ENCODE measurements at places on chromosomes 2 and 18.

- no peak for DNase-seq
Measured at GRCh38 chr2:33589444-33589843, 9.7 kb downstream of the FAM98A start.

DNA sequence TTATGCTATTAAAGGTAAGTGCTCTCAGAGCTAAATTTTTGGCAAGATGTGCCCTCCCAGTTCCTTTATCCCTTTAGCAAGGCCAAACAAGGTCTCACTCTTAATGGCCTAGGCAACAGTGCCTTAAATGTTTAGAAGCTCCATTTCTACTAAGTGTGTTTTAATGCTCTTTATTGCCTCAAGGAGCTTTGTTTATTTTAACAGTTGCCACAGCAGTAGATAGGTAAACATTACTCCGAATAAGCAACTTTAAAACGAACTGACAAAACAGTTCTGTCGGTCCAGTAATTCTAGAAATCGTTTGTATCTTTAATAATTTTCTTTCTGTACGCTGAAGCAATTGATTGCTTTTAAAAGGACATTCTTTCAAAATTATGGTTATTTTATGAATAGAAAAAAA is 74.5 kb downstream of the PIEZO2 start:
- DNase-seq, result peak; percentile 3

DNA sequence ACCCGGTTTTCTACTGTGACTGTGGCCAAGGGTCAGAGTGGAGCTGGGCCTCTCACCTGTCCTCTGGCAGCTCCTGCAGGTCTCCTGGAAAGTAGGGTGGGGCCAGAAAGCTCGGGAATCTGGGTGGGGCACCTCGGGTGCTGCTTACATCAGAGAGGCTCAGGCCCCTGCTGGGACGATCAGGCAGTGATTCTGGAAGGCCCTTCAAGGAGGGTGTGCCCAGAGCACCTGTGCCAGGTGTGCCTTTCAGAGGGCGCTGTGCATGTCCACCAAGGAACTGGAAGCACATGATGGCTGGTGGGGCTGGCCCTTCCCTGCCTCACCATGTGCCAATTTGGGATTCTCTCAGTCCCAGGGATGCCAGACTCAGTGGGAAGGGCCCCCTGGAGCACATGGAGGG is 44.0 kb downstream of the ATP6V1C2 start:
- DNase-seq, result no peak

- DNase-seq, result no peak
Measured at GRCh38 chr2:46679761-46680160, 200.4 kb downstream of the TMEM247 start.

- DNase-seq, result no peak
Measured at GRCh38 chr18:36315736-36316135, 18.2 kb downstream of the FHOD3 start.

- DNase-seq, result no peak
Measured at GRCh38 chr2:42425697-42426096, 64.7 kb upstream of the COX7A2L start.

DNA sequence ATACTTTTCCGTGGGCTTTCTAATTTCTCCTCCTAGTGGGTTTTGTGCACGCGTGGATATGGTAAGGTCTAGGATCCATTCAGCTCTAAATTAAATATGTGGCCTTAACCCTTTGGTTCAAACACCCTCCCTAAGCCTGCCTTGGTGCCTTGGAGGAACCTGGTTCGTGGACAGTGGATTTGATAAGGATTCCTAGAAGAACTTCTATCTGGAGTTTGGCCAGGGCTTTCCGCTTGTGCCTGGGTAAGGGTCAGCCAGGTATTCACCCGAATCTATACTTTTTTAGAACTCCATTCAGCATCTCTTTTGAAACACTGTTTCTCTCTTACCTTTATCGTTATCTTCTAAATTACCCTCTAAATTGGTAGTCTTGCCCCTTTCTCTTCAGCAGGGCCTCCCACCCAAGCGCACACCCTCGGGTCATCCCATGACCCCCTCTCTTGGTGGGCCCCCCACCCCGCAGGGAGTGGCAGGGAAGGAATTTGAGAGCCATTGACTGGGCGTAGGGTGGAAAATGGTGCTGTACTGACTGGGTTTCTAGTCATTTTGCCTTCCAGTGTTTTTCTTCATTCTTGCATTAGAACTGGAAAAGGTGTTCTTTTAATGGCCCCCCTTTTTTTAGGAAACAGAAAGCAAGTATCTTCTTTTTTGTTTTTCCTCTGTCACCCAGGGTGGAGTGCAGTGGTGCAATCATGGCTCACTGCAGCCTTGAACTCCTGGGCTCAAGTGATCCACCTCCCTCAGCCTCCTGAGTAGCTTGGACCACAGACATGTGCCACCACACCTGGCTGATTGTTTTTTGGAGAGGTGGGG is 1.8 kb downstream of the SOCS6 start:
- DNase-seq, result no peak

DNA sequence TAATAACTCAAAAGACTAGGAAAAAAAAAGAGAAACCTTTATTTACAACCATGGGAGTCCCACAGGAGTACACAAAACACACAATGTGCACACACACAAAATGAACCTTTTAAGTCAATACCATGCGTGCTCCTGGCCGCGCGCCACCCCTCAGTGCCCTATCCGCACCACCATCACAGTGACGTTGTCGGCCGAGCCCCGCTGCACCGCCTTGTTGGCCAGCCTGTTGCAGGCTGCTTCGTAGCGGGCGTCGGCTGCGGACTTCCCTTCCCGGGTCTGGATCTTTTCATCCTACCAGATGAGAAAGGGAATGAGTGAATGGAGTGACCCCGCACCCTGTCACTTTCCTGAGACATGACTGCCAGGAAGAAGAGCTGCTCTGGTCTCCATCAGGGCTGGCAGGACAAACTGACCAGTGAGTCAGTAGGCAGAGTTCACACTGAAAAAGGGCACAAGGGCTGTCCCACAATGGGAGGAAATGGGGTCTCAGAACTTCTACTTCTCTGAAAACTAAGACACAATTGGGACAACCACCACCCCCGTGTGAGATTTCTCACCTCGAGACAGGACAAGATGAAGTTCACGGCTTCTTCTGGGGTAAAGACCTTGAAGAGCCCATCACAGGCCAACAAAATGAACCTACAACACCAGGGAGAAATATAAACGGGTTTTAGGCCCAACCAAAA is 11.8 kb downstream of the ERFE start:
- no peak for DNase-seq

DNA sequence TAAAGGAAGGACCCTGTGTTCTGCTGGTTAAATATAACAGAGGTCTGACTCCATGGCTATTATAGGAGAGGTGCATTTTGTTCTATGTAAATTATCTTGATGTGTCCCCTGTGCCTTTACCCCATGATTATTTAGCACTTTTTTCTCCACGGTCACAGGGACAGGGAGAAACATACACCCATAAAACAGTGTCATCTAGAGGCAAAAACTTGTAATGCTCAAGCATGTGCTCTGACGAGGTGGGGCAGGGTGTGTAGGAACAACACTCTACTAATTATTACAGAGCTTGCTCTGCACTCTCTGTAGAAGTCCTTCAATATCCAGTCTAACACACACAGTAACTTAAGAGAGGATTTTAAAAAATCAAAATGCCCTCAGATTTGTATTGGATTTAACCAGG is 187.9 kb downstream of the NEDD4L start:
- no peak for DNase-seq

- DNase-seq, result no peak
Measured at GRCh38 chr2:11305338-11305737, 39.1 kb downstream of the ROCK2 start.

GRCh38 chr2:32262105-32262504 is 2.6 kb downstream of the NLRC4 start:
- no peak for DNase-seq

DNA sequence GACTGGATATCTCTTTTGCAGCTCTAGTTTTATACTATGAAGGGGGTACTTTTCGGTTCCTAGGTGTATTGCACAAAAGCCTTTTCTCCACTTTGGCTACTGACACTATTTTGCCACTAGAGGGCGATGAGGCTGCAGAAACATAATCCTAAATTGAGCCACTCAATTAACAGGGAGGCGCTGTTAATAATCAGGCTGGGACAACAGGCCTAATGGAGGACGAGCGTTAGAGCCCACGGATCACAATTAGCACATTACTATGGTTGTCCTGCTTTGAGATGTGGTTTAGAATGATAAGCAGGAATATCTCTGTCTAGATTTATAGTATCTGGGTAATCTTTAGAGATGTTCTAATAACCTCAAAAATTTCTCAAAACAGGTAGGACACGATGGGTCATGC is 62.2 kb upstream of the PMAIP1 start:
- DNase-seq, result peak; percentile 80

DNA sequence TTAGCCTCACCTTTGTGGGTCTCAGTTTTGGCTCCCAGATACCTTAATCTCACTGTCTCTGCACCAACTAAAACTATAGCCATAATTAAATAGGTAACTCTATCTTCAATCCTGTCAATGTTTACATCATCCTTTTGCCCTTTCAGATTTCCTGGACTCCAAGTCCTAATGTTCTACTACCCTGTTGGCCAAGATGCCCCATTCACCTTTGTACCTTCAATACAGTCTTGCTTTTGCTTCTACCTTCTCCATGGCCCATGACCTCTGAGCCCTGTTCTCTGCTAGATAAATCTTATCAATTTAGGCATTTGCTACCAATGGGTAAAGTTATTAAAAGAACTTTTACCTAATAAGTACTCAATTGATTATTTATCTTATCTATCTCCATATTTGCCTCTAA is 635.5 kb downstream of the ARHGAP15 start:
- DNase-seq, result no peak

DNA sequence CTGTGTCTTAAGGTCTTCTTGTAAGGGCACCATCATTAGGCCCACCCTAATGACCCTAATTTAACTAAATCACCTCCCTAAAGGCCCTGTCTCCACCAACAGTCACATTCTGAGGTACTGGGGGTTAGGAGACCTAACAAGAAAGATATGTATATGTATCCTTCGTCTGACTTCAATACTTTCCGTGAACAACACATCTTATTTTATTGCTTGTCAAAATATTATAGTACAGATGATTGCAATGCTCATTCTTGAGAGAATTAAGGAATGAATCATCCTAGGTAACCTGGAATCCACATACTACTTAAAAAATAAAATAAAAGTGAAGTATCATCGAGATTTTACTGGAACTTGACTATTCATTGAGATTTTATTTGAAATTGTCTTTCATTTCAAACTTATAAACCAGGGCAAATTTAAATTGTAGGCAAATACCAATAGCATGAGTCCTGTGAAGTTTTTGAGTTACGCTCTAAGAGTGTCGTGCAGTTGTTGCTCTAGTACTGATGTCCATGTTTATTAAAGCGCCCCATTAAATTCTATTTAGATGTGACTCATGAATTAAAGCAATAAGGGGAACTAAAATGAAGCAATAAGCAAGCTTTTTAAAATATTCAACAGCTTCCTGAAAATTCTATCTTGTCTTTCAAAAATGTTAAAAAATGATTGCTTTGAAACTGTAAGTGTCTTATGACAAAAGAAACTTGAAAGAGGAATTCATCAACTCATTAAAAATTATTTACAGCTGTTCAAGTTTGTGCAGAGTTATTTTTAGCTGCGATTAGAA is 40.0 kb downstream of the CCDC102B start:
- no peak for DNase-seq

- no peak for DNase-seq
Measured at GRCh38 chr2:105537920-105538319, 139.1 kb upstream of the FHL2 start.

DNA sequence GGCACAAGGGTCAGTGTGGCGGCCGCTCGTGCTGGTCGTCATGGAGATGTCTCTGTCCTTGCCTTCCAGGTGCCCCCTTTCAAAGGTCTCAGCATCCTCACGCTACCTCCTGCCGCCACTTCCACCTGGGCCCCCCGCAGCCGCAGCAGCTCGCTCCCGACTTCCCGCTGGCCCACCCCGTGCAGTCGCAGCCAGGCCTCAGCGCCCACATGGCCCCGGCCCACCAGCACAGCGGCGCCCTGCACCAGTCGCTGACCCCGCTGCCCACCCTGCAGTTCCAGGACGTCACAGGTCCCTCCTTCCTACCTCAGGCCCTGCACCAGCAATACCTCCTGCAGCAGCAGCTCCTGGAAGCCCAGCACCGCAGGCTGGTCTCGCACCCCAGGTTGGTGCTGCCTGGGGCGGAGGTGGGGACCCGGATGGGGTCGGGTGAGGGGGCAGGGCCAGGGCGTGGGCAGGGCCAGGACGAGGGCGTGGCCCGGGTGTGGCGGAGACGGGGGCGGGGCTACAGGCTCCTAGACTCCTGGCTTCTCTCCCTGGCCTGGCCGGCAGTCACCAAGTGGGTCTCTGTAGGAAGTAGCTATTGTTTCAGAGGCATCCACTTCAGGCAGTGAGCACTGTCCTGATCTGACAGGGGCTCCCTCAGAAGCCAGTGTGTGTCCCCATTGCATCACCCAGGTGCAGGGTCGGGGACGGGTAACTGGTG is 223.7 kb downstream of the LOXHD1 start:
- no peak for DNase-seq

DNA sequence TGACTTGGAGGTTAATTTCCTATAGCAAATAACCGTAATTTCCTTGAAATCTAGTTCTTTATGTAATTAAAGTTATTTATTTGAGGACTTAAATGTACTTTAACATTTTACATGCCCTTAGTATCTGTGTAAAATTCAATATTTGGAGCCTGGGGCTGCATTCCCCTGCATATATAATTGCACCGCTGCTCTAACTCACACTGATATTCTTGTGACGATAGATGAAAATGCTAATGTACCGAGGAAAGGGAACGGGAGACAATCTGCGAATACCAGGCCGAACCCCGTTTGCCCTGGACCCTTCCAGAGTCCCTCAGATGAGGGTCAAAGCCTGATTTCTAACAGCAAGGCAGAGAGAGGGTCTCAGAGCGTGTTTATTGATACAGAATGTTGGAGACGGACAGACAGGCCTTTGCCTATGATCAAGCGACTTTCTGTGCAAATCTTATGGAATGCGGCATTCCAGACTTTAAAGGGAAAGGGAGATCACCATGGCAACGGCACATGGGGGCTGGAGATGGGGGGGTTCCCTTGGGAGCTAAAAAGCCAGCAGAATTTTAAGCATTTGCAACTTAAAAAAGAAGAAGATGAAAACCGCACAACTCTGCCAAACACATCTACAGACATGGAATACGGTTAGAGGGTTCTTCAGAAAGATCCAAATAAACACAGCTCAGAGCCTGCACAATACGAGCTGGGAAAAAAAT is 57.6 kb upstream of the TWIST2 start:
- no peak for DNase-seq

Measured in NCI-H748 treated with DMSO at 0.1 percent for 48 hours (cell line).